ENCODE measurements at places on chromosomes 7 and 10. TPM values are rescaled to one million over a fixed set of nuclear protein-coding genes. Genes with fewer than 3 reads are reported as not detected.

Gene TAS2R41
- polyA plus RNA-seq: not detected

Gene HPSE2
- polyA plus RNA-seq: not detected

Gene VSTM4
- polyA plus RNA-seq: 3.9 TPM

Gene CALHM1
- polyA plus RNA-seq: not detected

Gene CCDC172
- polyA plus RNA-seq: not detected

Gene CPA2
- polyA plus RNA-seq: 0.10 TPM

Gene NFKB2
- polyA plus RNA-seq: 29.3 TPM

Gene OR9A2
- polyA plus RNA-seq: not detected

Gene ANKRD61
- 0.22 TPM for polyA plus RNA-seq
